Lung (tissue), 17 donors: ENCODE measurements at places on chromosomes 5 and 9.

DNA sequence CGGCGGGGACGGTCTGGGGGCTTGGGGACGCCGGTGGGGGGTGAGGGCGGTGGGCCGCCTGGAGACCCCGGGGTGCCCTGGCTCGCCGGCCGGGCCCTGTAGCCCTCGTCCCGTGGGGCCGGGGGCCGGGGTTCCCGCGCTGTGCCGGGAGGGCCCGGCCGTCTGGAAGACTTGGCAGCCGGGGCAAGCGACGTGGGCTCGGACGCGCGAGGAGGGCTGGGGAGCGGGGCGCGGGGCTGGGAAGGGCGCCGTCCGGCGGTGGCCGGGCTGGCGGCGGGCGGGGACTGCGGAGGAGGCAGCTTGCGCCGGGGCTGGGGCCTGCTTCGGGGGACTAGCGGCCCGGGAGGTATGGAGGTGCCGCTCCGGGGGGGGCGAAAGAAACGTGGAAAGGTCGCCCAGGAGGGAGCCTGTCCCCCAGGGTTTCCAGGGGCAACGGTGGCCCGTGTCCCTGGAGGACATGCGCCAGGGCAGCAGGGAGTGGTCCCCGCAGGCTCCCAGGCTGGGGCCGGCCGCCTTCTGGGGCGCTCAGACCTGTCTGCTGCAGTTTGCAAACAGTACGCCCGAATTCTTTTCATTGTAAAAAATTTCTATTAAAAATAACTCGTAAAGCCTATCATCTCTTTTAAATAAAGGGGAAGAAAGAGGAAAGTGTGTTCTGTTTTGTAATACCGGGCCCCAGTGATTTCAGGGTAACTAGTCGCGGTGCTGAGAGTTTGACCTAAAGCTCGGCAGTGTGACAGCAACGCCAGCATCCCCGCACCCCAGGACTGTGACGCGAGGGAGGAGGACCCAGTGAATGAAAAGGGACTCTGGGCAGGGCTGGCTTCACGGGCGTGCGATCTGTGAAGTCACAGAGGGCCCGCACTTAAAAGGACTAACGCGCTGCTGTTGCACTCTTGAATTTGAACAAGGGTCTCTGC is 752 bp upstream of the ANKH start:
- H3K36me3 ChIP-seq, result no peaks in the 10 kb centered on the region
- H3K27ac ChIP-seq, result peak overlapping the region; percentile 87
- H3K27me3 ChIP-seq, result no peaks in the 10 kb centered on the region
- peaks cover 11% of the 10 kb centered on the region for H3K4me1 ChIP-seq
- peak overlapping the region; percentile 65 for H3K4me3 ChIP-seq

DNA sequence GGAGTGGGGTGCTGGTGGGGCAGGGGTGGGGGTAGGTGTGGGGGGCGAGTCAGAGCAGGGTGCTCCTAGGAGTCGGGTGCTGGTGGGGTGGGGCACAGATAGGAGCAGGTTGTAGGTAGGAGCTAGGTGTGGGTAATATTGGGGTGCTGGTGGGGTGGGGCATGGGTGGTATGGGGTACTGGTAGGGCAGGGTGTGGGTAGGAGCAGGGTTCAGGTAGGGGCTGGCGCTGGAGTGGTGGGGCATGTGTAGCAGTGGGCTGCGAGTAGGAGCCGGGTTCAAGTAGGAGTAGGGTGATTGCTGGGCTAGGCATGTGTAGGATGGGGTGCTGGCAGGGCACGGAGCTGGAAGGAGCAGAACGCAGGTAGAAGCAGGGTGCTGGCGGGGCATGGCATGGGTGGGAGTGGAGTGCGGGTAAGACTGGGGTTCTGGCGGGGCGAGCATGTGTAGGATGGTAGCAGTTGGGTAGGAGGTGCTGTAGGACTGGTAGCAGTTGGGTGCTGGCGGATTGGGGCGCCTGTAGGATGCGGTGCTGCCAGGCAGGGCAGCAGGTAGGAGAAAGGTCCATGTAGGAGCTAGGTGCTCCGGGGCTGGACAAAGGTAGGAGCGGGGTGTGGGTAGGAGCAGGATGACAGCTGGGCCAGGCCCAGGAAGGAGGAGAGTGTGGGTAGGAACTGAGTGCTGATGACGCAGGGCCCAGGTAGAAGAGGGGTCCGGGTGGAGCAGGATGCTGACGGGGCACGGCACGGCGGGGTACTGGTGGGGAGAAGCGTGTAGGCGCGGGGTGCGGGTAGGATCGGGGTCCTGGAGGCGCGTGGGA is 105.5 kb upstream of the SIMC1 start:
- peaks cover 3% of the 10 kb centered on the region for H3K4me1 ChIP-seq
- peaks cover 3% of the 10 kb centered on the region for H3K27me3 ChIP-seq
- no peak overlapping the region for H3K27ac ChIP-seq

DNA sequence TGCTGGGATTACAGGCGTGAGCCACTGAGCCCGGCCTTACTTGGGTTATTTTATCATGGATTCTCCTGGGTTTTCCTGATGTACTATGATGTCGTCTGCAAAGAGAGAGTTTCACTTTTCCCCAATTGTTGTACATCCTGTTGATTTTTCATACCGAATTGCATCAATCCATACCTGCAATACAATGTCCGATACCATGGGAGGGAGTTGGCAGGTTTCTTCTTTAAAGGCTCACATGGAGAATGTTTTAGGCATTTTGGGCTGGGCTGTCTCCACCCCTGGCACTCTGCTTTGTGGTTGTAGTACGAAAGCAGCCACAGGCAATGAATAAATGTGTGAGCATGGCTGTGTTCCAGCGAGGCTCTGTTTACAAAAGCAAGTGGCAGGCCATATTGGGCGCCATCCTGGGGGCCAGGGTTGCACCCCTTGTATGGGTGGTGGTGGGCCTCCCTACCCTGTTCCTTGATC is 35.1 kb upstream of the EXOC3 start:
- H3K27me3 ChIP-seq, result no peaks in the 10 kb centered on the region
- DNase-seq, result no peak
- no peak overlapping the region for H3K4me3 ChIP-seq
- H3K27ac ChIP-seq, result no peak overlapping the region
- no peaks in the 10 kb centered on the region for H3K36me3 ChIP-seq

DNA sequence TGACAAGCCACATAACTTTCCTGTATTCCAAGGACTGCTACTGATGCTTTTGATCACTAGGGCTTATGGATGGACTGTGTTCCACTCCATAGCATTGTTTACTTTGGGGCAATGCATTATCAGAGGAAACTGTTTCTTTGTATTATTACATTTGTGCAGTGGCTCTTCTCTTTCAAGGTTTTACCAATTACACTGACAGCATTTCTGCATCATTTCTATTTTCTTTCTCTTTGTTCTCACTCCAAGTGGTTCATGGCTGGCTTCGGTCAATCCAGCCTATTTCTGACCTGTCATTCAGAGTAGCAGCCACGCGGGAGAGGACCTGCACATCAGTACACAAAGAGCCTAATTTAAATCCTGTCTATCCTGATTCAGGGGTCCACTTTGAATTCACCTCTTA is 711.0 kb downstream of the TLE4 start:
- no peak overlapping the region for H3K4me3 ChIP-seq
- H3K27ac ChIP-seq, result no peak overlapping the region

GRCh38 chr5:4551034-4551433 is 589.1 kb upstream of the ADAMTS16 start:
- H3K27me3 ChIP-seq, result no peaks in the 10 kb centered on the region
- no peak overlapping the region for H3K4me3 ChIP-seq
- no peak overlapping the region for H3K27ac ChIP-seq

DNA sequence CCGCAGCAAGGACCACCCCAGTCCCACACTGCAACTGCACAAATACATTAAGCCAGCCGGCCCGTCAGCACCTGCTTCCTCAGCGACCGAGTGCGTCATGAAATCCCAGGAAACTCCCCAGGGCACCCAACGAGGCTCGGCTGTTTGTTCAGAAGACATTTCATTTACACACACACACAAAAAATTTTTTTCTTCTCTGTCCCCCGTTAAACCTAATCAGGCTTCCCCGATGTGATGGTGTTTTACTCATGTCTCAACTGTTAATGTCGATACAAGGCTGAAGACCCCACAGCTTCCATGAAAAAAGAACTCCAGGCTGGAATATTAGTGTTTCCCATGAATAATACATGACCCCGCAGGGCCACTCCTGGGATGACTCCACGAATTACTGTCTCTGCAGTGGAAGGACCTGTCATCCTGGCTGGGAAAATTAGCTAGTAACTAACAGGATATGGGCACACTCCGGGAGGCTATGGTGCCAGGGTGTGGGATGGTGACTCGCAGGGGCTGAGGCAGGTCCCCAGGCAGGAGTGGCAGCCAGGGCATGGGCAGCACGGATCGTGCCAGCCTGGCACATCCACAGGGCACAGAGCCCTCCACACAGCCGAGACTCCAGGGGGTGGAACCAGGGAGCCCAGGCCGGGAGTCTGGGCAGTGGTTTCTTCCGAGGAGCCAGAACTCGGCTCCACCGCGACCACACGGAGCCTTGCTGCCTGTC is 102.4 kb downstream of the VAV2 start:
- H3K4me1 ChIP-seq, result peaks cover 3% of the 10 kb centered on the region
- DNase-seq, result no peak
- H3K27ac ChIP-seq, result no peak overlapping the region
- no peaks in the 10 kb centered on the region for H3K27me3 ChIP-seq
- no peaks in the 10 kb centered on the region for H3K36me3 ChIP-seq

GRCh38 chr9:38112049-38112448 is 43.0 kb upstream of the SHB start:
- no peaks in the 10 kb centered on the region for H3K4me1 ChIP-seq
- no peak overlapping the region for H3K27ac ChIP-seq
- no peak overlapping the region for H3K4me3 ChIP-seq

DNA sequence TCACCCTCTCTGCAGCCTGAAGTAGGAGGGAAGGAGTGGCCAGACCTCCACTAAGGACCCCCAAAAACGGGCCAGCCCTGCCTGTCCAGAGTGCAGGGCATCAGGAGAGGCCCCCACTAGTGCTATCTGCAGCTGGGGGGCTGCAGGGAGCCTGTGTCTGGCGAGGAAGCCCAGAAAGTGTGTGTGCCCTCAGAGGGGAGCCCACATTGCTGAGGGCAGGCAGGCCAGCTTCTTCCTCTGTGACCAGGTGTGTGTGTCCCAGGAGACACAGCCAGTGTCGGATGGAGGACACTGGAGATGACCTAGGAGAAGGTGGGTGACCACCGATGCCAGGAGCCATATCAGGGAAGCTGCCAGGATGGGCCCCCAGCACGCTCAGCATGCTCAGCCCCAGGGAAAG is 218.7 kb downstream of the IRX2 start:
- H3K4me1 ChIP-seq, result no peaks in the 10 kb centered on the region
- no peak overlapping the region for H3K27ac ChIP-seq
- H3K4me3 ChIP-seq, result no peak overlapping the region
- no peaks in the 10 kb centered on the region for H3K27me3 ChIP-seq
- no peaks in the 10 kb centered on the region for H3K36me3 ChIP-seq

DNA sequence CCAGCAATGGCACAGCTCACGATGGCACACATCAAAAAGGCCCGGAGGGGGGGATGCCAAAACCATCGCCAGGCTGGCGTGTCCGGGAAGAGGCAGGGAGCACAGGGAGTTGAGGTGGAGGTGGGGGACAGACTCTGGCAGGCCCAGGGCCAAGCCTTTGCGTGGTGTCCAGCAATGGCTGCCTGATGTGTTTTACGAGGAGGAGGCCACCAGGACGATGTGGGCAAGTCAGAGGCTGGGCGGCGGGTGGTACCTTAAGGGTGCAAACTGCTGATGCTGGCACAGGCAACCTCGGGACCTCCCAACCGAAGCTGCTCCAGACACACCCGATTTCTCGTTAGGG is 4.7 kb downstream of the VAV2 start:
- no peak overlapping the region for H3K4me3 ChIP-seq
- no peak overlapping the region for H3K27ac ChIP-seq
- no peaks in the 10 kb centered on the region for H3K4me1 ChIP-seq

GRCh38 chr5:4116834-4117233 is 521.2 kb downstream of the IRX1 start:
- H3K4me1 ChIP-seq, result no peaks in the 10 kb centered on the region
- no peak for DNase-seq

DNA sequence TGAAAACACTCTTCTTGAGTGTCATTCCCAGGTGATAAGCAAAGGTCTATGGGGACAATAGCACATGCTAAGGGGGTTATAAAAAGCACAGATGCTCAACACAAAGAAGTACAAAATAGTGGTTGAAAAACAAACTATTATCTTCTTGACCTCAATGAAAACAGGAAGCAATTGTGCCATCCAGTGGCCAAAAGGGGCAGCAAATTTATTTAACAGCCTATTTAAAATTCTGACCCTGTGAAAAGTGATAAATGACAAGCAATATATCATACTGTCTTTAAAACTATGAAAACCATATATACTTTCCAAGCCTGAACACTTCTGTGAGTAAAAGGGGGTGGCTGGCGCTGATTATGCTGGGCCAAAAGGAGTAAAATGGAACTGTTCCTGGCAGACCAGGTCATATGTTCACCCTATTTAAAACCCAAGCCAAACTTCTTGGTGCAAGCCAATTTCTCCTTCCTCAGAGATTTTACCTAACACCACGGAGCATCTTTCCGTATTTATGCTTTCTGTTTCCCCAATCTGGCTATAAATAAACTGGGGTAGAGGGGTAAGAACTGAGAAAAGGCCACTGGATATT is 29.7 kb downstream of the TEX10 start:
- peaks cover 5% of the 10 kb centered on the region for H3K4me1 ChIP-seq
- H3K36me3 ChIP-seq, result peaks cover 8% of the 10 kb centered on the region
- no peaks in the 10 kb centered on the region for H3K27me3 ChIP-seq
- peak; percentile 40 for DNase-seq
- no peak overlapping the region for H3K27ac ChIP-seq

- H3K27me3 ChIP-seq, result no peaks in the 10 kb centered on the region
- no peak overlapping the region for H3K27ac ChIP-seq
- peaks cover 7% of the 10 kb centered on the region for H3K4me1 ChIP-seq
- no peak overlapping the region for H3K4me3 ChIP-seq
- H3K36me3 ChIP-seq, result no peaks in the 10 kb centered on the region
Measured at GRCh38 chr5:122896598-122897282, 51.3 kb downstream of the SNX24 start.

DNA sequence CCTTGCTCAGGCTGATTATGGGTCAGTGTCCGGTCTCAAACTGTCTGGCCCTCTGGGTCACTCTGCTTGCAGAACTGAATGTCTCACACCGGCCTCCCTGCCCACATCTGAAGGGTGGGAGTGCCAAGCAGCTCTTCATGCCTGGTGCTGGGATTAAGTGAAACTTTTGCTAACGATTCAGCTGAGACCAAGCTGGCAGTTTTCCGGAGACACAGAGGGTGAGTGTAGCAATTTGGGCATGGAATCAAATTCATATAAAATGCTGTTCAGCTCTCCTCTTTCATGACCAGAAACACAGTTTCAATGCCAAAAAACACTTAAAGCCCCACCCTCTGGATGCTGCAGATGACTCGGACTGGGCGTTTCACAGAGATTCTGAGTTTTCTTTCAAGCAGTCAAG is 207.5 kb downstream of the NXNL2 start:
- H3K27ac ChIP-seq, result no peak overlapping the region
- no peaks in the 10 kb centered on the region for H3K36me3 ChIP-seq
- DNase-seq, result peak; percentile 49
- H3K4me1 ChIP-seq, result peaks cover 4% of the 10 kb centered on the region
- no peaks in the 10 kb centered on the region for H3K27me3 ChIP-seq
